ENCODE measurements at places on chromosomes 1 and 21. TPM values are rescaled to one million over a fixed set of nuclear protein-coding genes. Genes with fewer than 3 reads are reported as not detected.

The UMODL1 gene
- not detected for total RNA-seq

The NEK7 gene
- 44.9 TPM for total RNA-seq

The SLC39A1 gene
- 136 TPM for total RNA-seq

The ECM1 gene
- 637 TPM for total RNA-seq

The NEK2 gene
- total RNA-seq: 3.9 TPM

The FCRL4 gene
- total RNA-seq: not detected

The C8A gene
- total RNA-seq: not detected

The DCDC2B gene
- total RNA-seq: not detected

The COL11A1 gene
- 9.2 TPM for total RNA-seq

The CEP170 gene
- total RNA-seq: 168 TPM

The PLA2G4A gene
- 12.2 TPM for total RNA-seq

The TMEM51 gene
- total RNA-seq: 23.5 TPM

The PDE4B gene
- total RNA-seq: 45.6 TPM

The FGGY gene
- total RNA-seq: 41.2 TPM

The DYRK3 gene
- 3.2 TPM for total RNA-seq

The CIART gene
- total RNA-seq: 9.1 TPM

The GUCA2B gene
- total RNA-seq: not detected

The HES3 gene
- total RNA-seq: not detected

The LCE1A gene
- not detected for total RNA-seq

The MANEAL gene
- 0.36 TPM for total RNA-seq

The HES5 gene
- not detected for total RNA-seq

The RPL5 gene
- 1,318 TPM for total RNA-seq

The HES4 gene
- 144 TPM for total RNA-seq

The ALPL gene
- 11.7 TPM for total RNA-seq

The A3GALT2 gene
- total RNA-seq: not detected
